ENCODE measurements at places on chromosomes 5 and 9.

GRCh38 chr5:82859451-82860140 lies 217.6 kb downstream of the TMEM167A start:
- DNase-seq = no peak

GRCh38 chr5:163089230-163089629 lies 348.2 kb upstream of the CCNG1 start:
- DNase-seq = no peak

DNA sequence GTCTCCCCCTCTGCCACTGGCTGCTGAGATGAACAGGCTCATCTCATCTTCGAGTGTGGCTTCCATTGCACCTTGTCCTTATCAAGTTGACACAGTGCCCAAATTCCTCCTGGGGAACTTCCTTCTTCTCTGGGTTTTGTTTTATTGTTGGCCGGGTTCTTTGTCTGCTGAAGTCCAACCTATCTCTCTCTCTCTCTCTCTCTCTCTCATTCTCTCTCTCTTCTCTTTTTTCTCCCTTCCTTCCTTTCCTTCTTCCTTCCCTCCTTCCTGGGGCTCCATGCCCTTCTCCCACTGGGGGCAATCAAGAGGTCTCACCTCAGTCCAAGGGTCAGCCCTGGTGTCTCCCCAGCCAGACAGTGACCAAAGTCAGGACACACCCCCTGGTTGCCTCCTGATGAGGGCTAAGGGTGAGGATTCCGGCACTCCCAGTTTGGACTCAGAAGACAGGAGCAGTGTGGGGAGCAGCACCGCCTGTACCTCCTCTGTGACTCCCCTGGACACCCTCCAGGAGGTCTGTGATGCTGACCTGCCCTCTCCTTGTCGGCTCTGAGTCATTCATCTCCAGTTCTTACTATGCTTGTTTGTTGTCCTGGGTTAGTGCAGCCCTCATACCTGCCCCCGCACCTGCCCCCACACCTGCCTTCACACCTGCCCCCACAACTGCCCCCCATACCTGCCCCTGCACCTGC lies 30.7 kb downstream of the KCNT1 start:
- no peak for DNase-seq

DNA sequence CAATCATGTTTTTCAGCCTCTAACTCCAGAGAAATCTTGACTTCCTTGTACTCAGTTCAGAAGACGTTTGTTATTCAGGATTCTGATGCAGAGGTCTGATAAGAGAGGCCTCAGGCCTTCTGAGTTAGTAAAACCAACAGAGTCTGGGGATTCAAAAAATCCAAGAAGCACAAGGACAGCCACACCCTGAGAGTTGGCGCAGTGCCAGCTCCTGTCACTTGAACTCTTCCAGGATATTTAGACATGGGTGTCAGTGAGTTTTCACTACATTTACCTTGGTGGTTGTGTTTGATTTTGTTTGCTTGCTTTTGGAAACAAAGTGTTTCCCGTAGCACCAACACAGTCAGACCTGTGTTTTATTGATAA lies 41.6 kb upstream of the PDE8B start:
- no peak for DNase-seq

DNA sequence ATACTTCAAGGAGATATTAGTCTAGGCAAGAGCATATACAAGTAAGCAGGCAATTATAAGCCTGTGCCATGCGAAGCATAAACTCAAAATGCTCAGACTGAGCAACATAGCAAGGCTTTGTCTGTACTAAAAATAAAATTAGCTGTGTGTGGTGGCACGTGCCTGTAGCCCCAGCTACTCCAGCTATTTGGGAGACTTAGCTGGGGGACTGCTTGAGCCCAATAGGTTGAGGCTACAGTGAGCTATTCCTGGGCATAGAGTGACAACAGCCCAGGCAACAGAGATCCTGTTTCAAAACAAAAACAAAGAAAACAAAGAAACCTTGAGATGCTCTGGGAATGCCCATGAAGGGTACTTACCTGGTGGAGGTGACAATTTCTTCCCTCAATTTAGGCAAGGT lies 130.5 kb upstream of the ZNF608 start:
- DNase-seq = no peak

GRCh38 chr9:32426278-32426939 lies 42.0 kb downstream of the ACO1 start:
- DNase-seq = no peak

GRCh38 chr5:176862330-176862995 lies 36.7 kb downstream of the HK3 start:
- no peak for DNase-seq

- no peak for DNase-seq
Measured at GRCh38 chr5:37319037-37319782, 51.7 kb downstream of the NUP155 start.

GRCh38 chr5:154367101-154367500 lies 78.7 kb upstream of the SAP30L start:
- no peak for DNase-seq

DNA sequence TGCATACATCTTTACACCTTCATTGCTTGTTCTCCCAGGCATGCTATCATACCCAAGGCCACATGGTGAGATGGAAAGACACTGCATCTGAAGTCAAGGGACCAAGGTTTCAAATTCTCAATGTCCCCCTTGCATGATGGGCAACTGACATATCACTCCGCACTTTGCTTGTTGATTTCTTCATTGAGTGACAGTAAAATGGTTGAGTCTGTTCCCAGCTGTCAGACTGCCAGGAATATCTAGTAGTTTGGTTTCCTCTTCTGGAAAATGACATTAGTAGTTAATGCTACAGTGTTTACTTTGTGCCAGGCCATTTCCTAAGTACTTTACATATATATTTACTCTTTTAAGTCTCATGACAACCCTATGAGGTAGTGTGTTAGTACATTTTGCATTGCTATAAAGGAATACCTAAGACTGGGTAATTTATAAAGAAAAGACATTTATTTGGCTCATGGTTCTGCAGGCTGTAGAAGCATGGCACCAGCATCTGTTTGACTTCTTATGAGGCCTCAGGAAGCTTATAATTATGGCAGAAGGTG lies 114.4 kb downstream of the PCSK1 start:
- DNase-seq = no peak

DNA sequence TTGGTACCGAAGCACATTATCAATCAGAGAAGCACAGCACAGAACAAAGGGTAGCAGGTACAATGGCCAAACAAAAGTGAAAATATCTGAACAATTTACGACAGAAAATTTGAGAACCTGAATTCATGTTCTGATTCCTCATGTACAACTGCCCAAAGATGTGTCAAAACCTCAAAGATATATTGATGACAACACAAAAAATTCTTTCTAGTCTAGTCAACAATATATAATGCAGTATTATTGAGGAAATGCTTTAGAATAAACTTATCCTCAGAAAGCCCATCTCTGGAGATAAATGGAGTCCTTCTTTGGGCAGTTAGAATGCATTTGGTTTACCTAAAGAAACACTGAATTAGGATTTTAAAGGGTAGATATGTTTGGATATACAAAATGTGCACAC lies 6.8 kb upstream of the SMARCA2 start:
- no peak for DNase-seq

DNA sequence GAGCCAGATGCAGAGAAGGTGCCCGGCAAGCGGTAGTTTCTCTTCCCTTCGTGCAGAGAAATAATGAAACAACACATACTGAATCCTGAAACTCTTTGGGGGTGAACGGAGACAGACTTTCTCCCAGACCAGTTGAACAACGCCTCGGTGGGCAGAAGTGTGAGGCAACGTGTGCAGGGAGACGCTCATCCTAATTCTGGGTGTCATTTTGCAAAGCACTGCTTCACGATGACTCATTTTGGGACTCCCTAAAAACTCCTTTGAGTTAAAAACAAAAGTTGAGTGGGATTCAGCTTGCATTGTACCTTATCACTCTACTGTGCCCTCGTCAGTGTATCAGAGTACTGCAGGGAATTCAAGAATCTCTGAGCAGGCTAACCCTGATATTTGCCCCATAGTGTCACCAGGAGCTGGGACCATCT lies 3.5 kb upstream of the NEK6 start:
- DNase-seq = no peak

DNA sequence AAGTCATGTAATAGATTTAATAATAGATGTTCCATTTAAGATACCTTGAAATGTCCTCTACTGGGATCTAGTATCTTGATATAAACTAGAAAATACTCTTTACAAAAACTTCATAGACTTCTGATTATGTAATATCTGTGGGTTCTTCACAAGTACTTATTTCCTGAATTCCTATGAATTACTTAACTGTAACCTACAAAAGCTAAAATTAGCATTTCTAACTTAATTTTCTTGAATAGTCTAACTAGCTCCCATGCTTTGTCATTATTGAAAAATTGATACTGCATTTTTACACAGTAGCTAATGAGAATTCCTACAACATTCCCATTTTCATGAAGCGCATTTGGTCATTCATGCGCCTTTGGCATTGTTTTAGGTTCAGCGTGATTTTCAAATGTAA lies 1828.2 kb downstream of the MAT2B start:
- DNase-seq = no peak

All from CD4-positive, alpha-beta T cell treated with Interleukin-2 at 100 ng/mL for 4 hours (primary cell).